WERI-Rb-1 (cell line): ENCODE measurements at places on chromosomes 4 and X.

GRCh38 chr4:173469622-173470021, 60.4 kb downstream of the HAND2 start:
- no peak for DNase-seq

GRCh38 chr4:106454581-106454980, 86.0 kb upstream of the GIMD1 start:
- peak; percentile 93 for DNase-seq

DNA sequence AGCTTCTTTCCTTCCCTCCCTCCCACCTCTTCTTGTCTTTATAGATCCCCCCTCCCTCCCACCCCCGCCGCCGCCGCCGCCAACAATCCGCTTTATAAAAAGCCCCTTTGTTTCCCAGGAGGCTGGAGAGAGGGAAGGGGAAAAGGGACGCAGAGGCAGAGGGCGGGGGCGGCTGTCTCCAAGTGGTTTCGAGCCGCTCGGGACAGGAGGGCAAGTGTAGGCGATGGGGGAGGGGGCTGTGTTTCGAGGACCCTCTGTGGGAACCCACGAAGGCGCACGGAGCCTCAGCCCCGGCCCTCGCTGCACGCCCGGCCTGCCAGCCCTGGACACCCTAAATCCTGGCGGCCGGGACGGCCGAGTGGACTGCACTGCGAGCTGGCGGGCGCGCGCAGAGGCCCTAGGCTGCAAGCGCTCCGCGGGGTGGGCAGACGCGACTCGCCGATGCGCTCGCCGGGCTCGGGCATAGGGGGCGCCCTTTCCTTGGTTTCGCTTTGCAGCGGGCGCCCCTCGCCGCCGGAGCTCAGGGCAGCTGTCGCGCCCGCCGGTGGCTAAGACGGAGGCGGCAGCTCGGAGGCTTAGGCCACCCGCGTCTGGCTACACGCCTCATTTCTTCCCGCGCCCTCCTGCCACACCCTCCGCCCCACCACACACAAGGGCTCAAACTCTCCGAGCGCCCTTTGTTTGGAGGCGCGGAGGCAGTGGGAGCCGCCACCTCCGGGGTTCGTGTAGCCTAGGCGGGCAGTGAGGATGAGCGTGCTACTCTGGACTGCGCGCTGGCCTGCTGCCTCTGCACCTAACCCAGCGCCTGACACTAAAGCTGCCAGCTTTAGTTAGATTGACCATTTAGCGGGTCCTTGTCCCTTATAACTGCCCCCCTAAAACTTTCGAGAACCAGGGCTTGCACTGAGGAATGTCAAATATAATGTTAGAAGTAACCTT, 2.2 kb downstream of the MAMLD1 start:
- peak; percentile 81 for DNase-seq

GRCh38 chrX:133587818-133588217, 172.5 kb upstream of the GPC4 start:
- DNase-seq: no peak

DNA sequence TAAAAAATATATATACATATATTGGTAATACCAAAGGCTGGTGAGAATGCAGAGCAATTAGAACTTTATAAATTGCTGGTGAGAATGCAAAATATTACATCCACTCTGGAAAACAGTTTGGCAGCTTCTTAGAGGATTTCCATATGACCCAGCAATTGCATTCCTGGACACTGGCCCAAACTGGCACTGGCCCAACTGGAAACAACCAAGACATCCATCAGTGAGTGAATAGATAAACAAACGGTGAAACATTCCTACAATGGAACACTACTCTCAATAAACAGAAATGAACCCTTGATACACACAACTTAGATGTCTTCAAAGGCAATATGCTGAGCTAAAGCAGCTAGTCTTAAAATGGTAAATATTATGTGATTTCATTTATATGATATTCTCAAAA, 524.2 kb downstream of the IQCM start:
- DNase-seq: no peak

DNA sequence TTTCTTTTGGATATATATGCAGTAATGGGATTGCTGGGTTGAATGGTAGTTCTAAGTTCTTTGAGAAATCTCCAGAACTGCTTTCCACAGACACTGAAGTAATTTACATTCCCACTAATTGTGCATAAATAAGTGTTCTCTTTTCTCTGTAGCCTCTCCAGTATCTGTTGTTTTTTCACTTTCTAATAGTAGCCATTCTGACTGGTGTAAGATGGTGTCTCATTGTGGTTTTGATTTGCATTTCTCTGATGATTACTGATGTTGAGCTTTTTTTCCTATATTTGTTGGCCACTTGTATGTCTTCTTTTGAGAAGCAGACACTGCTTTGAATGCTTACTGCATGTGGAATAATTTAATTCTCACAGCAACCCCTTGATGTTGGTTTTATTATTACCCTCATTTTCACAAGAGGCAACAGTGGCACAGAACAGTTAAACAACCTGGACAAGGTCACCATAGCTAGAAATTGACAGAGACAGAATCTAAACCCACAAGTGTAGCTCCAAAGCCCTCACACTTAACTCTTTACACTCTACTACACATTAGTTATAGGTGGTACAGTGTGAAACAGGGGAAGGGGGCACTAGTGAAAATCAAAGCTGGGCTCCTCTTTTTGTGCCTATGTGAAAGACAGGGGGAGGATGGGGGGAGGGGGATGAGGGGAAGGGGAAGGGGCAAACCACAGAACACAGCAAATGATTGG, 96.1 kb downstream of the REELD1 start:
- no peak for DNase-seq

GRCh38 chr4:57158221-57158620, 48.0 kb upstream of the IGFBP7 start:
- DNase-seq: no peak

DNA sequence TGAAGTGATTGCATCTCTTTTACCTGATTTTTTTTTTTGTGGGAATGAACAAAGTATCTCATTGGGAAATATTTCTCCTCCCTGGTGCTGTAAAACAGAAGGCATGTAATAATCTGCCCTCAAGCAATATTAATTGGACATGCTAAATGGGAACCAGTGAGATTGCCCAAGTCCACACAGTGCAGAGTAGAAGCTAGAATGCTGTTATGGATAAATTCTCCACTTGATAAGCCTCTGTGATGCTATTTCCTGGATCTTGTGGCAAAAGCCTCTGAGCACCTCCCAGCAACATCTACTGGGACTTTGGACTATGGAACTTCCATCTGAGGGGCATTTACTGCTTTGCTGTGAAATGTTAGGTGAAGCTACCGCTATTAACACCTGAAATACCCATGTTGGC, 46.9 kb upstream of the YTHDC1 start:
- no peak for DNase-seq

DNA sequence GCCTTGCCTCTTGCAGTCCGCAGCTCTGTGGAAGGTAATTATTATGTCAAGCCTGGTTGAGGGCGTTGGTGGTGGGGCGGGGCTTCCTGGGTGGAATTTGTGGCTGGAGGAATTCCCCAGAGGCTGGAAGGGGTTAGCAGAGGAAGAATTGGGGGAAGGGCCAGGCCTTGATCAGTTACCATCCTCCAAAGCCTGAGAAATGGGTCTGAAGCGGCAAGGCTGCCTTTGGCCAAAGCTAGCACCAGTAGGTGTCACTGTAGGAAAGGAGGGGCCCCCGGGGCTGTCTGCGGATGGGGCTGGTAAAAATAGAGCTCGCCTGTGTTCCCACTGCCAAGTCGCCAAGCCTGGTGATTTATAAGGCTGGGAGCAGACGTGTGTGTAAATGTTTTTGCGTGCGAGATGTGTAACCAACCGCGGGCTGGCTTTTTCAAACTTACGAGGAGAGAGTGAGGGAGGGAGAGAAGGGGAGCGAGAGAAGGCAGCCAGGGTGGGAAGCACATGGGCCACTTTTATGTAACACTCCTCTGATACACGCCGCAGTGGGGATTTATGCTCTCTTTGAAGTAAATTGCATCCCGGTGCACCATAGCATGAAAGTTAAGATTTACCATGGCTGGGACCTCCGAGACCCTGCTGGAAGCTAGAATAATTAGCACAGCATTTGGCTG, 367.0 kb downstream of the BCOR start:
- DNase-seq: peak; percentile 68

DNA sequence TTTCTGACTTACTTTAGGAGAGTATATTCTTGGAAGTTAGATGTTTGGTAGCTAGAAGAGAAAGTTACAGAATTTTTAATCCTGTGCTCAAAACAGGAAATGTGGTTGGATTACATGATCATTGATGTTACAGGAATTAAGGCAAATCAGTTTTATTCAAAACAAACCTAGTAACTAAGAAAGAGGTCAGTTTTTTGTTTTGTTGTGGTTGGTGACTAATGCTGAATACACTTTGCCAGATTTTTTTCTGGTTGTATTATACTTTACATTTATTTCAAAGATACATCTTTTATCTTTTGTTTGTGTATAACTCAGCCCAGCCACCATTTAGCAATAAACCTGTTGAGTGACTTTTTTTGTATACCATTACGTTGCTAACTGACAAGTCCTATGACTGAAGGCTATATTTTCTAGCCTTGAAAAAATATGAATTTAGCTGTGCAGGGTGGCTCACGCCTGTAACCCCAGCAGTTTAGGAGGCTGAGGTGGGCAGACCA, 116.7 kb downstream of the KLHL8 start:
- no peak for DNase-seq

- DNase-seq: no peak
Measured at GRCh38 chr4:180448306-180448705, 1794.9 kb upstream of the TENM3 start.

GRCh38 chr4:189771696-189772361, 168.8 kb upstream of the FRG1 start:
- DNase-seq: no peak

DNA sequence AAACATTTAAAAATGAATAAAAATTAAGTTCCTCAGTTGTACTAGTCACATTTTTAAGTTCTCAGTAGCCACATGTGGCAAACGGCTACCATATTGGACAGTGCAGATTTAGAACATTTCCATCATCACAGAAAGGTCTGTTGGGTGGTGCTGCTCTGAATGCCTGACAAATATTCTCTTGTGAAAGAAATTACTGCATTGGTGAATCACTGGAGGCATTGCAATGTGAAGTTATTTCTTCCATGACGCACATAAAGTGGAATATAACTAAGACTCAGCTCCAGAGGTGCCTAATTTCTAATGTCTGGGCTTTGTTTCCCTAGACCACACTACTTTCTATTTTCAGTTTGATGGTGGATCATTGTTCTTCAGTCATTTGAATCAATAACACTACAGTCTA, 44.9 kb downstream of the CLNK start:
- no peak for DNase-seq

GRCh38 chr4:11623726-11624037, 195.0 kb upstream of the HS3ST1 start:
- peak; percentile 31 for DNase-seq

GRCh38 chr4:139732991-139733570, 67.5 kb downstream of the MGST2 start:
- no peak for DNase-seq

GRCh38 chrX:71212536-71212935, 10.5 kb upstream of the GJB1 start:
- DNase-seq: no peak

GRCh38 chr4:150149381-150149780, 71.1 kb downstream of the DCLK2 start:
- DNase-seq: no peak

- no peak for DNase-seq
Measured at GRCh38 chr4:94208918-94209317, 1.3 kb downstream of the SMARCAD1 start.

- no peak for DNase-seq
Measured at GRCh38 chrX:43592597-43592996, 63.5 kb upstream of the MAOA start.

DNA sequence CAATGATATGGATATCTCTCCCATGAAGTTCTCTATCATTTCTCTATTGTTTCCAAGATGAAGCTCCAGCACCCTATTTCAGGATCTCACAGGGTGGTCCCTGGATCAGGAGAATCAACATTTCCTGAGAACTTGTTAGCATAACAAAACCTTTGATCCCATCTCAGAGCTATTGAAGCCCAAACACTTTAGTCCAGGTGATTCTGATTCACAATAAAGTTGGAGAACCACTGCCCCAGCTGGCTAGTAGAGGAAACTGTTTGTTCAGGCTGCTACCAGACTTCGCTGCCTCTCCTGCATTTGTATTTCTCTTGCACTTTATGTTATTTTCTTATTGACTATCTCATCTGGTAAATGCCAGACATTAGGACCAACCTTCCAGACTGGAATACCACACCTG, 65.4 kb downstream of the CEP44 start:
- DNase-seq: no peak

DNA sequence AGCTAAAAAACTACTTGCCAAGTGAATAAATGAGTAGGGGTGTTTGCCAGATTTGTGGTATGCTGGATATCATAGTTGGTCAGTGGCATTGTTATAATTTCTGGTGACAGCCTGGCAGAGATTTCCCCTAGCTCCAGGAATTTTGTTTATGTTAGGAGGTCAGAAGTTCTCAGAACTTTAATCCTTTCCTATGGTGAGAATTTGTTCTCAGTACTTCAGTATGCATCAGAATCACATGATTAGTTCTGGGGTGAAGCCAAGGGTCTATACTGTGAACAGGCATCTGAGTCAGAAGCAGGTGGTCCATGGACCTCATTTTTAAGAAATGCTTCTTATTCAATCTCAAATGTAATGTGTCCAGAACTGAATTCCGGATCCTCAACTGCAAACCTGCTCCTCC, 10.5 kb downstream of the RASSF6 start:
- DNase-seq: no peak

DNA sequence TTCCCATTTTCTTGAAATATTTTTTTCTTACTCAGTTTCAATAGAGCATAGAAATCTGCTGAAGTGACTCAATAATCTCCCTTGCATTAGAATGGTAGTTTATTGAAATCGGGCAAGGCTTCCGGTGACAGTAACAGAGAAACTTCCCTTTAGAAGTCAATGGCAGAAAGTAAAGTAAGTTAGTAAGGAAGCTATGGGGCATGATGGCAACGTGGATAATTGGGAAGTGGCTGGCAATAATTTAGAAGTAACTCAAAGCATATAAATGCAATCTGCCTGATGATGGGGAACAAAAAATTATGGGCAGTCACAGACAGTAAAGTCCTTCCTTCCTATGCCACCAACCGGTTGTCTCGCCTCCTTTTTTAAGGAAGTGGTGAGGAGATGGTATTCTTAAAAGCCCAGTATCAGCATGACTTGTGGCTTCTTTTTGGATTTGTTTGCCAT, 7.6 kb downstream of the CYBB start:
- DNase-seq: no peak

DNA sequence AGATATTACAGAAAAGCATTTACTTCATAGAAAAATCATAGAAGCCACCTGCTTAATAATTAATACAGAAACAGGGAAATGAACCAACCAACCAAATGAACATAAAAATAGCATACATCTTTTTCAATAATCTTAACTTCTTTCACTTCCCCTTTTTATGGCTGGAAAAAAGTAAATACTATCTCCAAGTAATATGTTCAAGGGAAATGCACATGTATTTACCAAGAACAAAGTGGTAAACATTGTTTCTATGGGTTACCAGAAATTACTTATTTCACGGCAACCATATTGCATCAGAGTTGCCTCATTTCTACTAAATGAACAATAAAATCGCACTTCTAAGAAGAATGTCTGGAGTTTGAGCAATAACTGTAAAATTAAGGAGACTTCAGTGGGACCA, 321.3 kb downstream of the TMA16 start:
- DNase-seq: no peak

- no peak for DNase-seq
Measured at GRCh38 chr4:151753056-151753455, 7.8 kb downstream of the GATB start.

GRCh38 chr4:155552180-155552579, 114.5 kb upstream of the GUCY1A1 start:
- no peak for DNase-seq
